ENCODE measurements at places on chromosomes 11 and 22.
A peak's percentile ranks its signal among the peaks of the same experiment; 100 is the strongest.

DNA sequence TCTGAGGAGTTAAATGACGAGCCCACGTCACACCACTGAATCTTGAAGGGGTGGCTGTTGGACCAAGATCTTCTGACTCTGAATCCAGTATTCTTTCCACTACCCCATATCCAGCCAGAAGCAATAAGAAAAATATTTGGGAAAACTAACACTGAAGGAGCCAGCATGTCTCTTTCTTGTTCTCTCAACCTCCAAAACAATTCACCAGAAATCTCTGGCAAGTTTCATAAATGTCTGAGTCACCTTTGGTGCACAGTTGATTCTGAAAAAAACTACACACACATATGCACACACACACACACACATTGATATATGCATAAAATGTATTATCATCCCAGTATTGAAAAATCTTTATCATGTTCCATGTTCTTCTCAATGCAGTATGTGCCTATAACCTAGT lies 104.3 kb upstream of the BLID start:
- DNase-seq = no peak

GRCh38 chr11:70501051-70501901 lies 102.9 kb downstream of the CTTN start:
- peak; percentile 84 for DNase-seq

- DNase-seq = peak; percentile 71
Measured at GRCh38 chr22:44620129-44620840, 81.7 kb upstream of the PRR5 start.

DNA sequence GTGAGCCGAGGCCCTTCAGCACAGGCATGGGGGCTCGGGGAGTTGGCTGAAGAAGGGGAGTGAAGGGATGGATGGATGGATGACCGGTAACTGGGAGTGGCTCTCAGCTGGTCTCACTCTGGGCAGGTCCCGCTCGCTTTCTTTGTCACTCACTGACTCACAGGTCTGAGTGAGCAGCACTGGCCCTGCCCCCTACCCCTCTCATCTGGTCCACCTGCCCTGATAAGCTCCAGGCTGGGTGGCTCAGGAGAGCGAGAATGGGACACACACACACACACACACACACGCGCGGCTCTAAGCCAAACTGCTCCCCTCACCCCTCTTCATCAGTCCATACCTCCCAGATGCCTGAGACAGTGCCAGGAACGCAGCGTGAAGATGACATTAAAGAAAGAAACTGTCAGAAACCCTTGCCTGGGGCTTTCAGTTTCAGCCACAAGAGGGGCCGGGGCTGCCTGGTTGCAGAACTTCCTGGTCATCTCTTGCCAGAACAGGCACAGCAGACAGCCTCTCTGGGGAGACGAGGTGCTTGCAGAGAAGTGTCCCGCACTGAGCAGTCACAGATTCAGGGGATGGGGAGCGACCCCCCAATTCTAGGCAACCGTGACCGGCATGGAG lies 16.5 kb upstream of the SHISAL1 start:
- DNase-seq = peak; percentile 65

DNA sequence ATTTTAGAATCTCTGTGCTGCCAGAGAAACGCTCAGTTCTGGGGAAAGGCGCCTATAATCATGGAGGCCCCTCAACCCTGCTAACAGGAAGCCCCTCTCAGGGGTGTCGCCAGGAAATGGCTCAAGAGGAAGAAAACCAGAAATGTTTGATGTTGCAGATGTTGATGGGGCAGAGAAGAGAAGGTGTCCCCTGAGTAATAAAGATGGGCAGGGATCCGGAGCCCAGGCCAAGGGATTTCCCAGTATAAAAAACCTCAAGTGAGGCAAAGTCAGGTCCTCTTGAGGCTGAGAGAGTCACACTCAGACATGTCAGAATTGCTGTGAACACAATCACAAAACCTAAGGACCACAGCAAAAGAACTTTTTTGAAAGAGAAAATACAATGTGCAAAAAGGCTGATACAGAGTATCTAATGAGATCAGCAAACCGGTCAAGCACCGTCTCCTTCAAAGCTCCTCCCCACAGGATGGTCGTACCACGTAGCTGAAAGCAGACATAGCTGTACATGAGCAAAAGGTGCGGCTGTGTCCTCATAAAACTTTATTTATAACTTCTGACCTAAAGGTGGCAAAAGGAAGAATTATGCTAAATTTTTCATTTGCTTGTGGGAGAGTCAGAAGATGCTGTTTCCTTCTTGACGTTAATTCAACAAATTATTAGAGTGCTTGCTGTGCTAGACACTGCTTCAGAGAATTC lies 12.2 kb downstream of the MOV10L1 start:
- no peak for DNase-seq

GRCh38 chr11:36699271-36699670 lies 101.2 kb upstream of the RAG2 start:
- DNase-seq = no peak

- peak; percentile 62 for DNase-seq
Measured at GRCh38 chr11:46119352-46120216, 1.7 kb downstream of the PHF21A start.

GRCh38 chr11:8384199-8384821 lies 120.6 kb upstream of the LMO1 start:
- DNase-seq = peak; percentile 93

GRCh38 chr11:126570489-126570888 lies 215.0 kb downstream of the ST3GAL4 start:
- DNase-seq = no peak

Data from islet precursor cell (in vitro differentiated cells).